Panc1 (cell line): ENCODE measurements at places on chromosomes 5 and 9. TPM values are rescaled to one million over a fixed set of nuclear protein-coding genes. Genes with fewer than 3 reads are reported as not detected.

GRCh38 chr5:16559702-16560101 lies 57.1 kb downstream of the RETREG1 start:
- no peak overlapping the region for H3K4me3 ChIP-seq
- H3K27ac ChIP-seq = no peak overlapping the region
- no peak for DNase-seq
- H3K27me3 ChIP-seq = peaks cover 4% of the 10 kb centered on the region; the same call in 1 of the 2 replicates

DNA sequence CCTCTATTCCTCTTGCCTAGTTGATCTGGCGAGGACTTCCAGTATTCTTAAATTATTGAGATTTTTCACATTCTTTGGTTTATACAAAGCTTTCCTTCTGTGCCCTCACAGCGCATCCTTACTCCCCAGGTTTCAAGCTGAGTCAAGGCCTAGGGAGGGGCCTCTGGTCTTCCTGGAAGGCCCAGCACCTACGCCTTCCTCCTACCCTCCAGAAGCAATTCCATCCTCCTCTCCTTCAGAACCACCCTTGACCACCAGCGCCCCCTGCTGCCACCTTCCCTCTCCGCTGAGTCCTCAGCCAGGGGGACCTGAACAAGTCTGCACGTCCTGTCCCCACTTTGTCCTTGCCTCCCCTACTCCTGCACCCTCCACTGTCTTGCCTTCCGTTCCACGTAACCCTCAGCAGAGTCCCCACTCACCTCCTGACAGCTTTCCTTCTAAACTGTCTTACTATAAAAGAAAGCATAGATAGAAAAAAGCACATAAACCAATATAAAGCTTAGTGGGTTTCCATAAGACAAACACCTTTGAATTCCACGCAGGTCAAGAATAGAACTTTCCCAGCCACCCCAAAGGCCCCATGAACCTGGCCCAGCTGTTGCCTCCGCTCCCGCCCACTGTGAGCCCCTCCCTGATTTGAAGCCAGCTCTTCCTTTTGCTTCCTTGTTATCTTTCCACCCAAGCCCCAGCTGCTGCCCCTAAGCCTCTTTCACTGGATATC lies 63.0 kb upstream of the CTSL start:
- no peak overlapping the region for H3K4me3 ChIP-seq
- H3K4me1 ChIP-seq = no peaks in the 10 kb centered on the region
- no peak for DNase-seq
- no peak overlapping the region for H3K27ac ChIP-seq

Gene MYOT
- not detected for total RNA-seq

Gene NEUROG1
- total RNA-seq = not detected

GRCh38 chr9:14417237-14417636 lies 103.3 kb upstream of the NFIB start:
- H3K27ac ChIP-seq = no peak overlapping the region

GRCh38 chr5:132675936-132676689 lies 2.3 kb downstream of the IL4 start:
- H3K27me3 ChIP-seq = no peaks in the 10 kb centered on the region
- H3K4me3 ChIP-seq = no peak overlapping the region
- DNase-seq = no peak

Gene TAF11L5
- not detected for total RNA-seq

GRCh38 chr5:107467137-107467932 lies 203.4 kb downstream of the EFNA5 start:
- H3K36me3 ChIP-seq = no peaks in the 10 kb centered on the region
- DNase-seq = no peak
- no peaks in the 10 kb centered on the region for H3K27me3 ChIP-seq
- H3K27ac ChIP-seq = peak overlapping the region; percentile 86

DNA sequence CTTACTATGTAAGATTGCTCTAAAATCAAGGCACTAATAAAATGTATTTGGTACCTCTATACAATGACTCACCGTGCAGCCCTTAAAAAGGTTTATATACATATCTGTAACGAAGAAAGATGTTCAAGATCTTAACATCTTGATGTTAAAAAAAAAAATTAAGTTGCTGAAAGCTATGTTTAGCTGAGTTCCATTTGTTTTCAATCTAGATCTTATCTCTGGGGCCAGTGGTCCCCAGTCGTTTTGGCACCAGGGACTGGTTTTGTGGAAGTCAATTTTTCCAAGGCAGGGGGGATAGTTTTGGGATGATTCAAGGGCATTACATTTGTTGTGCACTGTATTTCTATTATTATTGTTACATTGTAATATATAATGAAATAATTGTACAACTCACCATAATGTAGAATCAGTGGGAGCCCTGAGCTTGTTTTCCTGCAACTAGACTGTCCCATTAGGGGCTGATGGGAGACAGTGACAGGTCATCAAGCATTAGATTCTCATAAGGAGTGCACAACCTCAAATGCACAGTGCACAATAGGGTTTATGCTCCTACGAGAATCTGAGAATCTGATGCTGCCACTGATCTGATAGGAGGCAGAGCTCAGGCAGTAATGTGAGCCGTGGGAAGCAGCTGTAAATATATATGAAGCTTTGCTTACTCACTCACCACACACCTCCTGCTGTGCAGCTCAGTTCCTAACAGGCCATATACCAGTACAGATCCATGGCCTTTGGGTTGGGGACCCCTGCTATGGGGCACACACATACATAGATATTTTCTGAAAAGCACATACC lies 27.6 kb upstream of the TSLP start:
- H3K4me1 ChIP-seq = no peaks in the 10 kb centered on the region
- no peaks in the 10 kb centered on the region for H3K27me3 ChIP-seq
- no peak overlapping the region for H3K27ac ChIP-seq
- H3K4me3 ChIP-seq = no peak overlapping the region

GRCh38 chr9:98219794-98220370 lies 27.4 kb upstream of the CORO2A start:
- no peak overlapping the region for H3K4me3 ChIP-seq
- no peak for DNase-seq
- H3K36me3 ChIP-seq = no peaks in the 10 kb centered on the region

- no peak overlapping the region for H3K27ac ChIP-seq
- no peaks in the 10 kb centered on the region for H3K27me3 ChIP-seq
- H3K36me3 ChIP-seq = no peaks in the 10 kb centered on the region
- H3K4me1 ChIP-seq = no peaks in the 10 kb centered on the region
- DNase-seq = no peak
- no peak overlapping the region for H3K4me3 ChIP-seq
These were observed 62.8 kb downstream of the MAP1B start for GRCh38 chr5:72170101-72170500.

GRCh38 chr5:89200899-89201298 lies 317.9 kb upstream of the MEF2C start:
- no peak overlapping the region for H3K4me3 ChIP-seq
- no peak for DNase-seq
- no peaks in the 10 kb centered on the region for H3K4me1 ChIP-seq
- H3K27ac ChIP-seq = no peak overlapping the region
- H3K27me3 ChIP-seq = no peaks in the 10 kb centered on the region
- no peaks in the 10 kb centered on the region for H3K36me3 ChIP-seq

- no peaks in the 10 kb centered on the region for H3K4me1 ChIP-seq
- DNase-seq = no peak
- H3K27ac ChIP-seq = no peak overlapping the region
- 0 out of 2 replicates have a peak, but pooled peaks cover 3% of the 10 kb centered on the region for H3K27me3 ChIP-seq
- H3K36me3 ChIP-seq = no peaks in the 10 kb centered on the region
These were observed 450.8 kb upstream of the WWC1 start for GRCh38 chr5:167840527-167841130.

- no peaks in the 10 kb centered on the region for H3K36me3 ChIP-seq
- H3K4me3 ChIP-seq = no peak overlapping the region
- H3K4me1 ChIP-seq = no peaks in the 10 kb centered on the region
These were observed 66.8 kb downstream of the FBXL7 start for GRCh38 chr5:15566789-15567188.

- H3K4me3 ChIP-seq = no peak overlapping the region
- DNase-seq = no peak
- no peaks in the 10 kb centered on the region for H3K4me1 ChIP-seq
These were observed 47.7 kb upstream of the GARNL3 start for GRCh38 chr9:127216888-127217217.

DNA sequence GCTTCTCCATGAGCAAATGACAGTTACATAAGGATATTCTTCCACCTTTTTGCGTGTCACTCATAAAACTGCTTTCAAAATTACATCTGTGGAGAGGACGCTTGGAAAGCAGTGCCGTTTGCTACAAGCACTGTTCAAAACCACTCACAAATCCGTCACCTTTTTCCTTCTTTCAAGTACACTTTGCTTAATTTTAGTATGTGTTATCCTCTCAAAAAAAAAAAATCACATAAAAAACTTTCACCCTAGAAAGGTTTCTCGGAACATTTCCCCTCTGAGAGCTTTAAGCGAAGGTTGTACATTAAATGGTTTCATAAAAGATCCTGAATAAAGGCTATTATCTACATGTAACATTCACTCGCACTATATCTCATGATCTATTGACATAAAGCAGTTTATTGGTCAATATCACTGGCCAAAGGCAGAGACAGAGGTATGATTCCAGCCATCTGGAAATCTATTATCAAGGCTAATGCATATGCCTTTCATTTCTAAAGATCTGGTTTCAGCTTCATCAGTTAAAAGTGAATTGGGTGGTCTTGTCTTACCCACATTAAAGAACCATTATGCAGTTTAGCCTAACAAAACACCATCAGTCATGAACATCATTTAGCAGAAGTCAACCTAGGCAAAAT lies 163.6 kb downstream of the ENC1 start:
- H3K4me3 ChIP-seq = no peak overlapping the region
- no peak overlapping the region for H3K27ac ChIP-seq
- no peaks in the 10 kb centered on the region for H3K4me1 ChIP-seq
- no peaks in the 10 kb centered on the region for H3K36me3 ChIP-seq
- no peak for DNase-seq
- H3K27me3 ChIP-seq = no peaks in the 10 kb centered on the region

GRCh38 chr5:76542887-76543690 lies 80.1 kb downstream of the F2RL2 start:
- no peak for DNase-seq
- H3K4me1 ChIP-seq = no peaks in the 10 kb centered on the region; the same call in 1 of the 2 replicates
- peaks cover 2% of the 10 kb centered on the region; the same call in 1 of the 2 replicates for H3K27me3 ChIP-seq
- H3K36me3 ChIP-seq = no peaks in the 10 kb centered on the region

Gene PDE6A
- 0.33 TPM for total RNA-seq
